Hindlimb muscle (tissue), 1 donor: ENCODE measurements at places on chromosomes 16 and 17.

GRCh38 chr17:56594320-56595107, 1.0 kb downstream of the NOG start:
- no peak for DNase-seq

DNA sequence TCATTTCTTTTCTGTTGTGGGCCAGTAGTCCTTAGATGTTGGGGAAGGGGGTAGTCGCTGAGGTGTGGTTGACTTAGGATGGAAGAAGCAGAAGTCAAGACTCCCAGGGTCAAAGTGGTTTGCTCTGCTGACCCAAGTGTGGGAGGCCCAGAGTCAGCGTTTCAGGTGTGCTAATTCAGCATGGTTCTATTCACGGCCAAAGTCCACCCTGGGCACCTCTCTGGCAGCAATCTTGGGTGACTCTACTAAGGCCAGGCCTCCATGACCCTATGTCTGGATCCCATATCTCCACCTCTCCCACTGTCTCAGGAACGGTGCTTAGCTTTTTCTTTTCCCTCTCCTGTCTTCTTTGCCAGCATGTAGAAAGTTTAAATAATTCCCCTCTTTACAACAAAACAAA, 32.9 kb downstream of the MAPT start:
- no peak for DNase-seq

- no peak for DNase-seq
Measured at GRCh38 chr17:79996291-79996690, 39.4 kb downstream of the TBC1D16 start.

DNA sequence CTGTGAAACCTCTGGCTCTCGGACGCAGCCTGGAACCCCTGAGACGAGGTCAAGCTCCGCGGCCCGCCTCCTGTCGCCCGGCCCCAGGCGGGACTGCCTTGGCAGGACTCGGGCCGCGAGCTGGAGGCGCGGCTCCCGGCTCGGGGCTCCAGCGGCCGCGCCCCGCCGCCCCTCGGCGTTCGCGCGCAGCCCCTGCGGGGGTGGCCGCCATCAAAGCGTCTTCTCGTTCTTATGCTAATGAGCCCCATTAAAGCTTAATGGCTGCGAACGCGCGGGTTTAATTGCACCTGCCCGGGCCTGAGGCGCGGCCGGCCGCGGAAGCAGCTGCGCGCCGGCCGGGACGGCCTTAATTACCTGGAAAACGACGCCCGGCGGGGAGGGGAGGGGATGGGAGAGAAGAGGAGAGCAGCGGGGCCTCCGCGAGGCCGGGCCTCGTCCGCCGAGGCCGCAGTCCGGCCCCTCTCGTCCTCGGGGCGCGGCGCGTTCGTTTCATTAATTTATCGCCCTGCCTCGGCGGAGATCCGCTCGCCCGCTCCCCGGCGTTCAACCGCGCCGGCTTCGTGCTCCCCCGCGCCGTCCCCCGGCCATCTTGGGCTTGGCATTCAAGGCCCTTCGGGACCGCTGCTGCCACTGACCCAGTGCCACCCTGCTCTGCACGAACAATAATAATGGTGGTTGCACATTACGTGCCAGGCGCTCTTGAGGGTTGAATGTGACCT, 19.2 kb downstream of the RAI1 start:
- DNase-seq, result no peak

- no peak for DNase-seq
Measured at GRCh38 chr17:2055292-2056205, 646 bp downstream of the HIC1 start.

DNA sequence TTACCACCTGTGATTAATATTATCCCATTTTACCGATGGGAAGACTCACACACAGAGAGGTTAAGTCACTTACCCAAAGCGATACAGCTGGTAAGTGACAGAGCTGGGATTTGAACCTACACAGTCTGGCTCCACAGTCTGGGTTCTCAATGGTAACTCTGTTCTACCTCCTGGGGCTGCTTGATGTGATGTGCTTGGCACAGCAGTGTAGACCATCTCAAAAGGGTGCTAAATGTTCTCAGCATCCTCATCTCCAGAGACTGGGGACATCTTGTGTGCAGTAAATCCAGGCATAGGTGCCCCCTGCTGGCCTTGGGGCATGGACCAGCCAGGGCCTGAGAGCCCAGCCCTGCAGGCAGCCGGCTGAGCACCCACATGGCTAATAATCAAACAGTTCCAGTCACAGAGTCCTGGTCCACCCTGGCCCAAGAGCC, 15.4 kb upstream of the KATNB1 start:
- DNase-seq, result no peak
